ENCODE measurements at places on chromosomes 4 and X. TPM values are rescaled to one million over a fixed set of nuclear protein-coding genes. Genes with fewer than 3 reads are reported as not detected.

RS1 gene
- total RNA-seq = not detected

GLOD5 gene
- not detected for total RNA-seq

SLC38A5 gene
- 63.6 TPM for total RNA-seq

SPANXC gene
- not detected for total RNA-seq

TENM3 gene
- 26.4 TPM for total RNA-seq

PPP1R3F gene
- total RNA-seq = 1.9 TPM

HS3ST1 gene
- not detected for total RNA-seq

TCEAL6 gene
- total RNA-seq = not detected

PALLD gene
- total RNA-seq = 51.1 TPM

DMRTC1B gene
- total RNA-seq = not detected

GYPE gene
- total RNA-seq = 0.74 TPM

SCLT1 gene
- 13.1 TPM for total RNA-seq

ZFYVE28 gene
- 2.8 TPM for total RNA-seq

GAGE2A gene
- not detected for total RNA-seq

IQCM gene
- total RNA-seq = not detected

SLC26A1 gene
- total RNA-seq = not detected

CYP2U1 gene
- 5.2 TPM for total RNA-seq

CTAG2 gene
- total RNA-seq = 2.7 TPM

PNCK gene
- total RNA-seq = 0.15 TPM

GUCY1A1 gene
- 0.89 TPM for total RNA-seq

GAGE12H gene
- total RNA-seq = not detected

CT47B1 gene
- not detected for total RNA-seq

LAS1L gene
- total RNA-seq = 30.8 TPM

DDX53 gene
- not detected for total RNA-seq

PDGFRA gene
- 69.4 TPM for total RNA-seq

PAGE1 gene
- total RNA-seq = not detected

All from bronchus fibroblast of lung (primary cell).